ENCODE measurements at places on chromosomes 13 and 19.

DNA sequence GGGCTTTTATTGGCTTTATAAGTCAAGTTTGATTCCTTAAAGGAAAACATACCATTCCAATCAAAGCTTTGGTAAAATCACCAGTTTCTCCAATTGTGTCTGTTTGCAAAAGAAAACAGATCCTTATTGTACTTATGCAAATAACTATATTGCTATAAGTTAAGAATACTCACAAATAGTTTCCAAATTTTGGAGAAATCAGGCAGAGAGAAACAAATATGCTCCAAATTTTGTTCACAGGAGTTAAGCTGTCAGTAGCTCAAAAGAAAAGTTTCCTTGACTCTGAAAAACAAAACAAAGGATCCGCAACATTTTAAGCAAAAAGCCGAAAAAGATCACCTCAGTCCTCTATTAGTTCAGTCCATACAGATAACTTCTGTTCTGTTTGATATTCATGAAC lies 19.2 kb upstream of the IGFL4 start:
- DNase-seq: no peak

DNA sequence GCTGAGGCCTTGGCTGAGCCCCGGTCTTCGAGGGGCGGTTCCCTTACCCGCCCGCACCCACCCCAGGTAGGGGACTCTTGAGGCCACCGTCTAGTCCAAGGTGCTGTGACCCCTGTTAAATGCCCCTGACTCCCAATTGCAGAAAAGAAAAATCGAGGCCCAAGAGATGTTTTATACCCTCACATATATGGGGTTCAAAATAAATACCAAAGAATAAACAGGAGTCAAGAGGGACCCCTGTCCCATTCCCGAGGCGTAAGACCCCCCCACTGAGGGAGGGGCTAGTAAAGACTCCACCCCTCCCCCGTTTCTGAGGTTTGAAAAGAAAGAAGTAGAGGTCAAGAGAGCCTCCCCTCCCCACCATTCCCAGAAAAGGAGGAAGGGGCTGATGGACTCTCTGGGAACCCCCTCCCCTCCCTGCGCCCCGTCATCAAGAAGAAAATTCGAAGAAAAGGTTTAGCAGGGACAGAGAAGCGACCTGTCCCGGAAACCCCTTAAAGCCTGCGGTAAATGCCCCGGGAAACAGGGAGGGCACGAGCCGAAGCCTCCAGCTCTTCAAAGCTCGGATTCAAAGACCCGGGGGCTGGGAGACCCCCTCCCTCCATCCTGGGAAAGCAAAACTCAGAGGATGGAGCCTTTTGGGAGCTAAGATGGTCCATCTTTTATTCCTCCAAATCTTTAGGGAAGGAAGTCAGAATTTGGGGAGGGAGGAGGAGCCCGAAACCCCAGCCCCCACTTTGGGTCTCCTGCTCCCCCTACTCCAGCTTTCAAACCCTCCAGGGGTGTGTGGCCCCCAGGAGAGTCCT lies 755 bp upstream of the RAB3A start:
- peak; percentile 10 for DNase-seq

DNA sequence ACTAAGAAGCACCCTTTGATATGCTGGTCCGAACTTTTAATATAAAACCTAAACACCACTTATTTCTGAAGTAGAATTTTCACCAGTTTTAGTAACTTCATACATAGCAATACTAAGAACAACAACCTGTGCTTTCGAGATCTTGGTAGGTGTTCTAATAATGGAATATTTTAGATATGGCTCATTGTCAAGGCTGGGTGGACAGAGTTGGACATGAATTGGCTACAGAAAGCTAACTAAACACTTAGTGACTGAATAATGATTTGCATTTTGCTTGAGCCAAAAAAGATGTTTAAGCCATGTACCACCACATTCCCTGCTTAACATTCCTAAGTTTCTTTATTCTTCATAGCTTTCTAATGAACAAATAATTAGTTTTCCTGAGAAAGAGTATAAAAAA lies 344.3 kb upstream of the SGCG start:
- no peak for DNase-seq

DNA sequence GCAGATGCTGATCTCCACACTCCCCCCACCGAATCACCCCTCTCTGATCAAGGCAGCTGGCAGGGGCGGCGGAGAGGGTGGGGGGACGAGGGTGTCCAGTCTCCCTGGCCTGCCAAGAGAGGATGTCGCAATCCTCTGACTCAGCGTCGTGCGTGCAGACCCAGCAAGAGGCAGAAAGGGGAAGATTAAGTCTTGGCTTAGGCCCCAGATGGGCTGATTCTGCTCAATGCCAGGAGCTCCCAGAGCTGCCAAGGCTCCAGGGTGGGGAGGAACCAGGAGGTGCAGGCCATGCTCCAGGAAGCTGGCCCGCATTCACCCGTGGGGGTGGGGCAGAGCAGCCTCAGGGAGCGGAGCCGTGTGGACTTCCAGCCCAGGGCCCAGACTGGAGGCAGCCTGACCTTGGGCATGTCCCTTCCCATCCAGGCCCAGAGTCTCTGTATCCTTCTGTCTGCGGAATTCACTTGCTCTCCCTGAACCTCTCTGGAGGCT lies 6.6 kb upstream of the BCL3 start:
- DNase-seq: peak; percentile 96

GRCh38 chr13:30711837-30712236 lies 23.5 kb upstream of the ALOX5AP start:
- DNase-seq: no peak

DNA sequence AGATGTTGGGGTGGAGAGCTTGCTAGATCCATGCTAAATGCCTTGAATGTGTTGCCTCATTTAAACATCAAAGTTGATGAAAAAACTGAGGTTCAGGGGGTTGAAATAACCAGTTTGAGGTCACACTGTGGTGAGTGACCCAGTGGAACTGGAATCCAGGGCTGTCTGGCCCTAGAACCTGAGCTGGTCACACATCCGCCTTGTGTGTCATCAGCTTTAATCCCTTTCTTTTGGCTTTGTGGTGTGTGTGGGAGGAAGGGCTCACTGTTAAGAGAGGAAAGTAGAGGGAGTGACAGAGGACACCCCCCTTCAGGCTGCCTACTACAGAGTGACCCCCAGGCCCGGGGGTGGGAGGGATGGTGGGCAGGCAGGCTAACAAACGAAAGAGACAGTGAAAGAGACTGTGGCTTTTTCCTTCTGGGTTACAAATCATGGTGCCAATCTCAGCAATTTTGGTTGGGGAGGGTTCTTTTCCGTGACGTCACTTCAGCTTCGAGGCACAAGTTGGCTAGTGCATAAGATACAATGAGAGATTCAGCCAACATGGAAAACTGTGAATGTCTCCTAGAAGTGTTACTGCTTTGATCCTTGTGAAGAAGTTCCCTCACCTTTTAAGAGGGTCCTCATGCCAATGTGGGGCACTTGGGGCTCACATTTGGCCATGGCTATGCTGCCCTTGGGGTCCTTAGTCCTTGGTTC lies 164.9 kb downstream of the DLEU7 start:
- no peak for DNase-seq

- DNase-seq: no peak
Observed at GRCh38 chr19:24048261-24048660, 38.7 kb upstream of the ZNF254 start.

GRCh38 chr13:95676105-95676761 lies 706 bp upstream of the DNAJC3 start:
- peak; percentile 59 for DNase-seq

DNA sequence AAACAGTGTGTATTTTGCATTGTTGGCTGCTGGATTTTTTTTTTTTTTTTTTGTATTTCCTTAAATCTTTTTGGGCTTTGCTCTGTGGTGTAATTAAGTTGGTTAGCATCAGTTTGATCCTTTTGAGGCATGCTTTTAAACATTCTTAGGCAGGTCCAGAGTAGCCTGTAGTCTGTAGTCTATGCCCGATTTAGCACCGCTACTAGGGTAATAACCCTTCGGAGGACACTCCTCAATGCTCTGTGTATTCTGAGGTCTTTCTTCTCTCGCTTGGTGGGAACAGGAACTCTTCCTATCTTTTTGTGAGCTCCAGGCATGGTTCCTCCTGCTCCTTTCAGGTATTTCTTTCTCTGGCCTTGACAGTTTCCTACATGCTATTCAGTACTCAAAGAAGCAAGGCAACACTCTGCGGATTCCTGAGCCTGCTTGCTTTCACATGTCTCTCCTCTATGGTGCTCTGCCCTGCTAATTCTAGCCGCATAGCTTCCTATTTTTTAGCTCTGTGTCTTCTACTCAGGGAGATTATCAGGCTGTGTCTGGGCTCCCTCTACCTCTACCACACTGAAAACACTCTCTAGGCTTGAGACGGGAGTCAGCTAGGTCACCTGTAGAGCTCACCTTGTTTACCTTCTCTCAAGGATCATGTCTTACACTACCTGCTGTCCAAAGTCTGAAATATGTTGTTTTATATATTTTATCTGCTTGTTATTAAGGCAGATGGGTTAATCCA lies 195.1 kb downstream of the NDFIP2 start:
- no peak for DNase-seq

All from inflammatory macrophage (primary cell).